ENCODE measurements at places on chromosomes 3 and 15.

- DNase-seq, result no peak
Observed at GRCh38 chr15:42679285-42680141, 57.4 kb downstream of the CDAN1 start.

DNA sequence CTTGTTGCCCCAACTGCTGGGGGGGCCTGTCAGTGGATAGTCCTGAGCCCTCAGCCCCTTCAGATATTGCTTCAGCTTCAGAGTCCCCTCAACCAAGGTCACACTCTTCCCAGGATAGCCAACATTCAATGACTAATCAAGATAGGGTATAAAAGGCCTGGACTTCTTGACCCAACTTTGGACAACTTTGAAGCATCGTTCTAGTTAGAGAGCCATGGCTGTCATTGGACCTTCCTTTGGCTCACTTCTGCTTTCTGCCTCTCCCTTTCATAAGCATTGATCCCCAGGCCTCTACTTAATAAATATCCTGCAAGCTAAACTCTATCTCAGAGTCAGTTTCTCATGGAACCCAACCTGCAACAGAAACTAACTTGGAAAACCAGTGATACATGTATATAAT is 31.3 kb upstream of the DCLK3 start:
- no peak for DNase-seq

GRCh38 chr3:196498297-196498696 is 5.3 kb downstream of the RNF168 start:
- DNase-seq, result no peak

- no peak for DNase-seq
Observed at GRCh38 chr15:76391847-76392246, 55.3 kb downstream of the ISL2 start.

DNA sequence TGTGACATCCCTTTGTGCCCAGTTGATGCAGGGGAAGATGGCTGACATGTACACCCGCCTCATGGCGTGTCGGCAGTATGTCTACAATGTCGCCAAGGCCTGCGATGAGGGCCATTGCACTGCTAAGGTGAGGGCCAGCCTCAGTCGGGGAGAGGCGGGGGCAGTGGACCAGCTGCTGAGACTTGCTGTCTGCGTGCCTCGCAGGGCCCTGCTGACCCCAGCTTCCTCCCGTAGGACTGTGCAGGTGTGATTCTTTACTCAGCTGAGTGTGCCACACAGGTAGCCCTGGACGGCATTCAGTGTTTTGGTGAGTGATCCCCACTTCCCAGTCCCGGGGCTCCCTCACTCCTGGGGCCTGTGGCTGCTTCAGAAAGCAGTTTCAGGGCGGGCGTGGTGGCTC is 10.5 kb downstream of the IVD start:
- no peak for DNase-seq

DNA sequence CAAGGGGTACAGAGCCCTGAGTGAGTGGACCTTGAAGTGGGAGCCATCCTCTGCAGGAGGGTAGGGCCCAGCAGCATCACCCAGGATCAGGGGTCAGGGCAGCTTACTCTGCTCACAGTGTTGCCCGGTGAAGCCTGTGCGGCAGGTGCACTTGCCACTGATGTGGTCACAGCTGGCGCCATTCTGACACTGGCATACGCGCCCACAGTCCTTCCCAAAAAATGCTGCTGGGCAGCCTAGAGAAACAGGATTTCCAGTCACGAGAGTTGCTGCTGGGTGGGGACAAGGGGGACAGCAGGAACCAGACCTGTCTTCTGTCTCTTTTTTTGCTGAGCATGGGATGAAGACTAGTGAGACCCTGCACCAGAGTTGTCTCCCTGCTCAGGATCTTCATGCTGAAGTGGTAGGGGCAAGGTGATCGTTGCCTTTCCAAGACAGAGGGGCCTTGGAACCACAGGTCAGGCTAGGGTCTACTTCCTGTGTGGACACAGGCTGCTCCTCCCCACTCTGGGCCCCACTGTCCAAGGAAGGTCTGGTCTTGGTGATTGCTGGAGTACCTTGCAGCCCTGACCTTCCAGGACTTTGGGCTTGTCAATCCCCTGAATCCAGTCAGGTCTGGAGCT is 46.9 kb downstream of the RAB11A start:
- DNase-seq, result no peak

DNA sequence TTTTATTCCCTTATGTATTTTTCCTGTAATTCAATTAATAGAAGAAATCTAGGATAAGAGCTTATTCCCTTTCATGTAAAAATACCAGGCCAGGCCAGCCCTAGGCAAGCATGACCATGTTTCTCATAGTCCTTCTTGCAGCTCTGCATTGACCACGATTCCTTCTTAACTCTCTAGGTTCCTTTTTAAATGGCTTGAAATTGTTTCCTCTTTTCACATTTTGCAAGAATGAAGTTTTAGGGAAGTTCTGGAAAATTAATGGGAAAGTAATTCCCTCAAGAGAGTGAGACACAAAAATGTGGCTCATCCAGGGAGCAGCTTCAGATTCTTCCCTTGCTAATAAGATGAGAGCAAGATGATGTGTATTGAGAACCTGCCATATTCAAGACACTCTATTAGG is 116.5 kb upstream of the FGF7 start:
- DNase-seq, result no peak

- DNase-seq, result no peak
Observed at GRCh38 chr3:4643904-4644547, 150.9 kb downstream of the ITPR1 start.

DNA sequence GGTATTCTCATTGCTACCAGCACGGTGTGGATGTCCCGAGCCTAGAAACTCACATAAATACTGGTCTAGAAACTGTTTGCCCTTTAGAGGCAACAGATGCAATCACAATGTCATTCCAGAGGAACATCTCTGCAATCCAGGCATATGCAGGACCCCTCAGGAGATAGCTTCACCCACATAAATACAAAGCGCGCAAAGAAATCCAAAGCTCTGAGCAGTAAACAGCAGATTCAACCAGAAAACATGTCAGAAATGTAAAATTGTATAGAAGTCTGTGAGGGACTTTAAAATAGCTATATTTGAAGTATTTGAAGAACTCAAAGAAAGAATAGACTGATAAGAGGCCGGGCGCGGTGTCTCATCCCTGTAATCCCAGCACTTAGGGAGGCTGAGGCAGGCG is 291.7 kb downstream of the FAM43A start:
- no peak for DNase-seq

GRCh38 chr3:128176276-128176833 is 23.1 kb downstream of the EEFSEC start:
- DNase-seq, result no peak

Data from activated CD4-positive, alpha-beta T cell treated with anti-CD3 and anti-CD28 coated beads, Interleukin-2, amount 50 U/mL, for 16 hours (primary cell).